ENCODE measurements at places on chromosomes 11 and 22. TPM values are rescaled to one million over a fixed set of nuclear protein-coding genes. Genes with fewer than 3 reads are reported as not detected.

Gene MYO7A
- not detected for total RNA-seq

Gene ZNF74
- 7.5 TPM for total RNA-seq

Gene DEFB131B
- total RNA-seq: not detected

Gene MS4A1
- total RNA-seq: not detected

Gene MMP3
- total RNA-seq: 0.28 TPM

Gene PRDM10
- 6.5 TPM for total RNA-seq

Gene APOBEC3F
- total RNA-seq: 4.2 TPM

Gene PAX6
- total RNA-seq: not detected

Gene LMNTD2
- 0.28 TPM for total RNA-seq

Gene RNF169
- 28.1 TPM for total RNA-seq

Gene CREBZF
- total RNA-seq: 12.5 TPM

Gene PHF21B
- not detected for total RNA-seq

Gene MRGPRX3
- total RNA-seq: not detected

Gene APLNR
- not detected for total RNA-seq

Gene DNAJB7
- not detected for total RNA-seq

Gene ROM1
- 2.2 TPM for total RNA-seq

Gene MISFA
- 1.1 TPM for total RNA-seq

Gene SLC6A5
- not detected for total RNA-seq

Gene OAF
- total RNA-seq: 10.8 TPM

Gene SPDYC
- total RNA-seq: not detected

Gene OR2AT4
- total RNA-seq: not detected

Gene SUSD2
- total RNA-seq: 0.18 TPM

Gene MOGAT2
- total RNA-seq: not detected

Gene C11orf52
- total RNA-seq: 0.28 TPM

Gene CRYBB3
- not detected for total RNA-seq

Gene MPZL2
- total RNA-seq: not detected

Gene OR4C5
- total RNA-seq: not detected

Gene TRIM77
- total RNA-seq: not detected

Gene ARHGAP8
- total RNA-seq: 0.18 TPM

Gene TMPRSS5
- under 0.01 TPM for total RNA-seq

Gene OR5AR1
- total RNA-seq: not detected

Gene MMP12
- not detected for total RNA-seq

Gene RIMBP3B
- 0.28 TPM for total RNA-seq

Gene OR51B5
- total RNA-seq: 0.54 TPM

Gene GLB1L3
- total RNA-seq: not detected

Gene MUC5AC
- not detected for total RNA-seq

Gene IGSF22
- total RNA-seq: not detected

Gene OR52I2
- total RNA-seq: not detected

Gene CLMP
- 56.1 TPM for total RNA-seq

Gene SSH3
- total RNA-seq: 7.3 TPM

Gene CCDC87
- total RNA-seq: 0.18 TPM

All from IMR-90 (cell line).